ENCODE measurements at places on chromosomes 1 and 21.

DNA sequence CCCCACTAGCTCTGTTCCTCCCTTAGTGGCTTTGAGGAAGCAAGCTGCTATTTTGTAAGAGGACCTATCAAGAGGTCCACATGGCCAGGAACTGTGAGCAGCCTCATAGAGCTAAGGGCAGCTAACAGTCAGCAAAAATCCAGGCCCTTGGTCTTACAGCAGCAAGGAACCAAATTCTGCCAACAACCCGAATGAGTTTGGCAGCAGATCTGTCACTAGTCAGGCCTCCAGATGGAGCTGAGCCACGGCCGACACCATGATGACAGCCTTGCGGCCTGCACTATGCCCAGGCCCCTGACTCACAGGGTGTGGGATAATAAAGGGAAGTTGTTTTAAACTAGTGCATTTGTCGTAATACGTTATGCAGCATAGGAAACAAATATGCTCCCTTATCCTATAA, 28.0 kb upstream of the H3-3A start:
- DNase-seq, result no peak

- DNase-seq, result no peak
Observed at GRCh38 chr21:38771536-38771935, 34.2 kb upstream of the ETS2 start.

- DNase-seq, result no peak
Observed at GRCh38 chr1:212487774-212488435, 55.2 kb downstream of the NENF start.

DNA sequence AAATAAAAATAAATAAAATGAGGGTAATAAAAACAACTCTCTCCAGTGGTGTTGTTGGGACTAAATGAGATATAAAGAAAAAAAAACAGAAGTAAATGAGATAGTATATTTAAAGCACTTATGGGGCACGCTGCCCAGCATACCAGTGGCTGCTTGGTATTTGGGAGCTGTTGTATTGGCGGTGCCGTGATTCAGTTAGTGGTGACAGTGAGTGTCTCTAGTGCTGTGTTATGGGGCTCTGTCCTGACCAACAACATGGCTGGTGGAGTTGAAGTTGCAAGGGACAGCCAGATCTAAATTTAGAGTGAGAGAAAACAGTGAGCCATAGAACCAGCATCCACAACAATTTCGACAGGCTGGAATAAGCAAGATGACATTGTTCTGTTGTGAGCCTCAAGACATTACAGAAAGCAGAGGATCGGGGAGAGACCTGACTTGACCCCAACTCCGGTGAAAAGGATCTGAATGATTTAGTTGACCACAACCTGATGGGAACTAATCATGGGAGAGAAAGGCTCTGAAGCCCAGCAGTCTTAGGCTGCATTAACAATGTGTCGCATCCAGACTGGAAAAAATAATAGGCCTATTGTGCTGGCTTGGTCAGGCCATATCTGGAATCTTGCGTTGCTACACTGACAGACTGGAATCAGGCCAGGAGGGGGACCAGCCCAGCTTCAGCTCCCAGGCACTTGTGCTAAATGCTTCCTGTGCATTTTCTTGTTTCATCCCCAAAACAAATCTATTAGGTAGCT, 2.4 kb upstream of the MFSD2A start:
- no peak for DNase-seq

DNA sequence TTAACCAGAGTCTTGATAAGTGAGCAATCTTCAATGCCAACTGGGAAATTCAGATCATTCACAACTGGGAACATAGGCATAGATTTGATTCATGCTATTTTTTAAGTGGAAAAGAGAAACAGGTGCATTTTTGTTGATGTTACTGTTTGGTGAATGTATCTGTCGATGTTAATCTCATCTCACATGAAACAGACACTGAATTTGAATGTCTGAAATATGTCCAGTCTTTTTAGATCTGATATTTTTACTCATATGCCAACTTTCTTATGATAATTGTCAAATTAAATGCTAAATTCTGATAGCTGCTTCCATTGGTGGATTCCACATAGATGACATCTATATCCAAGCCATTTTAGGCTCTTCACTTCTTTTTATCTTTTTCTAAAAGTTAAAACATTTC, 213.1 kb downstream of the RYR2 start:
- DNase-seq, result no peak

GRCh38 chr1:199616947-199617346, 410.6 kb upstream of the NR5A2 start:
- no peak for DNase-seq

GRCh38 chr1:168801032-168801745, 72.2 kb upstream of the DPT start:
- no peak for DNase-seq

DNA sequence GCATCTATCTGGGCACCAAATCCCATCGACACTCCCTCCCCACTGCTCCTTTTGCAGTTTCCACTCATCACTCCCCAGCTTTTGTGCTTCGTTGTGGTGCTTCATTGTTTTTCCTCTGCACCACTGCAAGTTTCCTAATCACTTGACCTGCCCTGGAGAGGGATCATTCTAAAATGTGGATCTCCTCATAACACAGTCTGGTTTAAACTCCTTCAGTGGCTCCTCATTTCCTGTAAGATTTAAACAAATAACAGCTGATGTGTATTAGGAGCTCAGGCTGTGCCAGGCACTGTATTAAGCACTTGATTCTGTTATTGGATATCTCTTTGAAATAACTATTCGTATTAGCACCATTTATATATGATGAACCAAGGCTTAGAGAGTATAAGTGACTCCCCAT, 51.3 kb downstream of the MAP10 start:
- no peak for DNase-seq

- DNase-seq, result no peak
Observed at GRCh38 chr1:33408093-33408436, 22.8 kb downstream of the PHC2 start.

- no peak for DNase-seq
Observed at GRCh38 chr1:6016191-6016865, 24.1 kb upstream of the NPHP4 start.

- DNase-seq, result no peak
Observed at GRCh38 chr1:7560601-7561181, 210.4 kb upstream of the VAMP3 start.
